ENCODE measurements at places on chromosomes 16 and 17. TPM values are rescaled to one million over a fixed set of nuclear protein-coding genes. Genes with fewer than 3 reads are reported as not detected.

Gene CTRB2
- not detected for polyA plus RNA-seq

Gene GUCY2D
- not detected for polyA plus RNA-seq

Gene GABARAPL2
- polyA plus RNA-seq, result 51.9 TPM

GRCh38 chr17:74466828-74467184 lies 372 bp downstream of the CD300A start:
- no peak for DNase-seq

GRCh38 chr17:378068-378467 lies 25.5 kb upstream of the RPH3AL start:
- no peak for DNase-seq

DNA sequence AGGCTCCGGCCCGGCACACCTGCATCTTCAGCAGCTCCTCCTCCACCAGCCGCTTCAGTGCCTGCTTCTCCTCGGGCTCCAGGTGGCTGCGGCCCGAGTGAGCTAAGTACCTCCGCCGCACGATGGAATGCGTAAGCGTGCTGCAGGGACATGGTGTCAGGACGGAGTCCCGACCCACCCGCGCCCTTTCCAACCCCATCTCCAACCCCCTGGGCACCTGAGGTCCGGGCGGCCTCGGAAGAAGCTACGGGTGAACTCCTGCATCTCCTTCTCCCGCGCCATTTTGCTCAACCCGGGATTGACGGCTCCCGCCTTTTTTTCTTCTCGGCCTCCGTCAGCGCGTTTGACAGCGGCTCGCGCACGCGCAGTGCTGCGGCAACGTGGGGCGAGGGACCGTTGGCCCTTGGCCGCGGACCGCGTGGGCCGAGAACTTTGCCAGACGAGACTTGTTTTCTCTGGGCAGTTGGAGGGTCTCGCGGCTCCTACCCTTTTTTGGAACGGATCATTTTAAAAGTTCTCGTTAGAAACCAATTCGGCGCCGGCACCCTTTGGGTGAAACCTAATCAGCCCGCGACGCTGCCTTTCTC lies at the start of gene HIRIP3:
Gene HIRIP3 (minus strand): TSS at position 294 of the 587 bp plus-strand sequence. CDS start 12 bp downstream, at position 282.
- DNase-seq, result peak; percentile 73

- no peak for DNase-seq
Measured at GRCh38 chr17:74935048-74935447, 650 bp upstream of the OTOP3 start.

DNA sequence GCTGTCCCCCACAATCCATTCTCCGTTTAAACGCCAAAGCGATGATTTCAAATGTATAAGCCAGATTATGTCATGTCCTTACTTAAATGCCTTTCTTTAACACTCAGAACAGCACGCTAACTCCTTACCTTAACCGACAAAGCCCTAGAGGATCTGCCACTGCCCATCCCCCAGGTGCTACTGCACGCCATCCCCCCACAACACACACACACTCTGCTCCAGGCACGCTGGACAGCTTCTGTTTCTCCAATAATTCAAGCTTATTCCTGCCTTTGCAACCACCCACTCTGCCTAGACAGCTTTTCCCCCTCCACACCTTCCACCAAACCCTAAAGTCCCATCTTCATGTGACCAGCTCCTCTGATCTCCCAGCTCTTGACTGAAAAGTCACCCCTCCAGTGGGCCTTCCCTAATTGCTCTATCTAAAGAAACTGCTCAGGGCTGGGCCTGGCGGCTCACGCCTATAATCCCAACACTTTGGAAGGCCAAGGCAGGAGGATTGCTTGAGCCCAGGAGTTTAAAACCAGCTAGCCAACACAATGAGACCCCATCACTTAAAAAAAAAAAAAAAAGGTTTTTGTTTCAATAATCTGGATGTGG lies 38.9 kb upstream of the RPL38 start:
- DNase-seq, result no peak

GRCh38 chr16:4402439-4403132 lies 13.8 kb downstream of the CORO7 start:
- peak; percentile 59 for DNase-seq

- DNase-seq, result no peak
Measured at GRCh38 chr17:46008591-46008990, 9.5 kb downstream of the STH start.

DNA sequence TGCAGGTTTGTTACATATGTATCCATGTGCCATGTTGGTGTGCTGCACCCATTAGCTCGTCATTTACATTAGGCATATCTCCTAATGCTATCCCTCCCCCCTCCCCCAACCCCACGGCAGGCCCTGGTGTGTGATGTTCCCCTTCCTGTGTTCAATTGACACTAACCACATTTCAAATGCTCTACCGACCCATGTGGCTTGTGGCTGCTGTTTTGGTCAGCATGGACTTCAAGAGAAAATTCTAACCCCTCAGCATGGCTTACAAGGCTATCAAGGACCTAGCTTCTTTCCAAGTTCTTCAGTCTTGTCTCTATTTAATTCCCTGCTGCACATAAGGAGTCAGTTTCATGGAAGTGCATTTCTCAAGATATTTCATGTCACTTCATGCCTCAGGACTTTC lies 52.9 kb downstream of the MMD start:
- no peak for DNase-seq

DNA sequence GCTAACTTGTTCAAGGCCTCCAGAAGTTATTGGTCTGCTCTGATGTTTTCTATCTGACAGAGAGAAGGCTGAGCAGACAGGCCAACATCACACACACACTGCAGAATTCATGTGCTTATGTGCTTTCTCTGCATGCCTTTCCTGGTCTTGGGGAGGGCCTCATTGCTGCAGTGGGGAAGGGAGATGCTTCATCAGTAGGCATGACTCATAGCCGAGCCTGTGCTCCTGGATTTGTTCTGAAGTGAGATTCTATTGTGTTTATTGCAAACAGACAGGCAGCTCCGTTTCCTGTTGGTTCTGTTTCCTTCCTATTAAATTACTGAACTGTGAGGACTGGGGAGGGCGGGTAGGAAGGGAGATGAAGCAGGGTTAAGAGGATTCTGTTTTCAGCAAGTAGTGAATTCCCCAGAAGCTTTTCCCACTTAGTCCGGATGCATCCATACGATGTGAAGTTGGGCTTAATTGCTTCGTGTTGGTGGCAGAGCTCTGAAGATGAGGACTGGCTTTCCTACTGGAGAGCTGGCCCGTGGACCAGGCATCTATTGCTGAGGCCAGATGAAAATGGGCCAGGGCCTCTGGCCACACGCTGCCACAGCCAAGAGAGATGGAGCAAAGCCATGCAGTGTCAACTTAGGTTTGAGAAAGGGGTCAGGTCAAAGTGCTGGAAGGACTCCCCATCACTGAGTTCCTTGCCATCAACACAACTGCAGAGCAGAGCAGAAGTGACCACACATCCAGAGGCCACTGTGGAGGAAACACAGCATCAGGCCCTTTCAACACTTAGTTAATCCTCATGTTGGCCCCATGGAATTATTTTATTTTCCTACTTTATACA lies 179.3 kb downstream of the UTP18 start:
- peak; percentile 42 for DNase-seq

GRCh38 chr17:42362245-42362961 lies 25.8 kb downstream of the STAT3 start:
- no peak for DNase-seq

- DNase-seq, result no peak
Measured at GRCh38 chr17:31674717-31675349, 184.2 kb downstream of the COPRS start.

All from endothelial cell of umbilical vein (primary cell).